ENCODE measurements at places on chromosomes 12 and 14. TPM values are rescaled to one million over a fixed set of nuclear protein-coding genes. Genes with fewer than 3 reads are reported as not detected.
A peak's percentile ranks its signal among the peaks of the same experiment; 100 is the strongest.

DNA sequence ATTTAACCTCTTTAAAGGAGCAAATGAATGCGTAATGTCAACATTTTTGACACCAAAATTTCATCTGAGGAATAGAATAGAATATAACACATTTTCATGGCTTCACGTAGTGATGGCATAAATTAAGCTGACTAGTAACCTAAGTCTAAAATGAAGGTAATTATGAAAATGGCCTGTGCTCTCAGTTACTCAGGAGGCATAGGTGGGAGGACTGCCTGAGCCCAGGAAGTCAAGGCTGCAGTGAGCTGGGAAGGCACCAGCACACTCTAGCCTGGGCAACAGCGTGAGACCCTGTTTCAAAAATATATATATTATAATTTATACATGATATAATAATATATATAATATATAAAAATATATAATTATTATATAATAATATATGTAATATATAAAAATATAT, 383.2 kb upstream of the ATP2B1 start:
- H3K4me3 ChIP-seq: no peak overlapping the region
- H3K36me3 ChIP-seq: no peaks in the 10 kb centered on the region
- H3K4me1 ChIP-seq: peaks cover 15% of the 10 kb centered on the region
- peak overlapping the region; percentile 90 for H3K27ac ChIP-seq

- H3K4me3 ChIP-seq: peak overlapping the region; percentile 29
- H3K4me1 ChIP-seq: peaks cover 46% of the 10 kb centered on the region
- peak; percentile 32 for DNase-seq
- no peaks in the 10 kb centered on the region for H3K27me3 ChIP-seq
- peak overlapping the region; percentile 60 for H3K27ac ChIP-seq
Observed at GRCh38 chr12:128818065-128819022, 5.4 kb downstream of the SLC15A4 start.

DNA sequence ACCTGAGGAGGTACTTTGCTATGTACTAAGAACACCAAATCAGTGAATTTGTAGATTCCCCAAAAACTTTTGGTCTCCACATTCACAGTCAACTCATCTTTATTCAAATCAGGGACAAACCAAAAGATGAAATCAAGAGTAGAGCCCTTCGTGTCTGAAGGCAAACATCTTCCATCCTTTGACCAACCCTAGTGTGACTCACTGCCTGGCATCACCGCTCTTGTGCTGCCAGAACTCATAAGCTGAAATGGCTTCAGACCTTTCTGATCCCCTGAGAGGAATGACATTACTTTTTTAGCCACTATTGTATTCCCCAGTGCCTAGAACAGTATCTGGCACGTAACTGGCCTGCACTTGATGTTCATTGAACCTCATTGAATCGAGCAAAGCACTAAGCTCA, 50.1 kb downstream of the GOLGA5 start:
- DNase-seq: no peak
- H3K27me3 ChIP-seq: no peaks in the 10 kb centered on the region
- no peak overlapping the region for H3K27ac ChIP-seq
- H3K36me3 ChIP-seq: peaks cover 5% of the 10 kb centered on the region

The PHLDA1 gene
- total RNA-seq: 143 TPM

The PIK3C2G gene
- 24.0 TPM for total RNA-seq

GRCh38 chr12:100337299-100337698, 19.6 kb upstream of the SLC17A8 start:
- no peak for DNase-seq
- H3K36me3 ChIP-seq: peaks cover 5% of the 10 kb centered on the region
- no peak overlapping the region for H3K27ac ChIP-seq
- H3K4me3 ChIP-seq: no peak overlapping the region
- no peaks in the 10 kb centered on the region for H3K4me1 ChIP-seq

GRCh38 chr12:47158792-47159191, 79.0 kb upstream of the AMIGO2 start:
- no peaks in the 10 kb centered on the region for H3K36me3 ChIP-seq
- H3K4me3 ChIP-seq: no peak overlapping the region
- H3K27ac ChIP-seq: no peak overlapping the region
- H3K27me3 ChIP-seq: no peaks in the 10 kb centered on the region

The EEF1AKMT3 gene
- 8.4 TPM for total RNA-seq

- H3K36me3 ChIP-seq: peaks cover 18% of the 10 kb centered on the region
- DNase-seq: no peak
- H3K27me3 ChIP-seq: no peaks in the 10 kb centered on the region
- no peak overlapping the region for H3K4me3 ChIP-seq
- H3K4me1 ChIP-seq: no peaks in the 10 kb centered on the region
Observed at GRCh38 chr14:96573473-96574100, 71.4 kb downstream of the PAPOLA start.

DNA sequence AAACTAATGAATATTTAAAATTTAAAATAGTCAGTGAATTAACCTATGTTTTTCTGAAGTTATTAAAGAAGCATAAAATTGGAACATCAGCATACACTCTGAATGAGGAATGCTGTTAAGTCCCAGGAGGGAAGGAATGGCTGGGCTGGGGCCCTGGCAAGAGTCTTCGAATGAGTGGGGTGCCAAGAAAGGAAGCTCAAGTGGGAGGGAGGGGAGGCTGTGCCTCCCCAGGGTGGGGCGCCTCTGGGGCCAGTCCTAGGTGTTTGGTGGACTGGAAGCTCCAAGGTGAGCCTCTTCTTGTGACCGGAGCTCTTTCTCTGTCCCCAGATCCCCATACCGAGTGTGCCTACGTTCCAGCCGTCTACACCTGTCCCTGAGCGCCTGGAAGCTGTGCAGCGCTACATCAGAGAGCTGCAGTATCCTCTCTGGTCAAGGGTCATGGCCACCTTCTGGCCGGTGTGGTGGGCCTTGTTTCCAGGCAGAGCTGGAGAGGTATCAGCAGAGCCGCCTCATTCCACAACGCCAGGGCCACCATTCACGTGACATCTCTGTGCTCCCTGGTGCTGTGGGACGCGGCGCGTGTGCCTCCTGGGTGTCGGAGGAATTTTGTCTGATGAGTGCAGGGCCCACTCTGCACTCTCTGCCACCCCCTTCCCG, 8.5 kb downstream of the VASH1 start:
- H3K4me3 ChIP-seq: no peak overlapping the region
- no peaks in the 10 kb centered on the region for H3K4me1 ChIP-seq
- H3K27me3 ChIP-seq: peaks cover 35% of the 10 kb centered on the region
- no peak overlapping the region for H3K27ac ChIP-seq
- peaks cover under 1% of the 10 kb centered on the region for H3K36me3 ChIP-seq

- H3K27me3 ChIP-seq: no peaks in the 10 kb centered on the region
- H3K4me1 ChIP-seq: peaks cover 9% of the 10 kb centered on the region
- DNase-seq: no peak
- no peak overlapping the region for H3K27ac ChIP-seq
Observed at GRCh38 chr12:10027311-10027710, 3.2 kb upstream of the CLEC9A start.

The RPS26 gene
- 50.7 TPM for total RNA-seq

- peak within 1 kb of the TSS; percentile 76 for H3K4me3 ChIP-seq
- H3K27me3 ChIP-seq: no peaks in the 10 kb centered on the region
- peak within 1 kb of the TSS; percentile 93 for H3K27ac ChIP-seq
- H3K36me3 ChIP-seq: peaks cover 86% of the 10 kb centered on the region
- peaks cover 40% of the 10 kb centered on the region for H3K4me1 ChIP-seq
Observed at GRCh38 chr12:121803861-121804416, at the start of gene SETD1B. Gene SETD1B, plus strand, starts transcription at chr12:121804009. Its CDS starts 729 bp downstream, at chr12:121804738.

GRCh38 chr12:1351926-1352325, 242.5 kb downstream of the FBXL14 start:
- H3K4me1 ChIP-seq: peaks cover 28% of the 10 kb centered on the region
- H3K4me3 ChIP-seq: no peak overlapping the region
- no peak for DNase-seq
- H3K36me3 ChIP-seq: peaks cover 5% of the 10 kb centered on the region
- H3K27ac ChIP-seq: no peak overlapping the region
- H3K27me3 ChIP-seq: no peaks in the 10 kb centered on the region

The CLEC2B gene
- not detected for total RNA-seq

GRCh38 chr12:72313806-72314205, 41.6 kb downstream of the TRHDE start:
- no peaks in the 10 kb centered on the region for H3K36me3 ChIP-seq
- H3K4me3 ChIP-seq: no peak overlapping the region
- H3K27ac ChIP-seq: no peak overlapping the region
- H3K4me1 ChIP-seq: peaks cover 13% of the 10 kb centered on the region
- H3K27me3 ChIP-seq: no peaks in the 10 kb centered on the region
- no peak for DNase-seq

DNA sequence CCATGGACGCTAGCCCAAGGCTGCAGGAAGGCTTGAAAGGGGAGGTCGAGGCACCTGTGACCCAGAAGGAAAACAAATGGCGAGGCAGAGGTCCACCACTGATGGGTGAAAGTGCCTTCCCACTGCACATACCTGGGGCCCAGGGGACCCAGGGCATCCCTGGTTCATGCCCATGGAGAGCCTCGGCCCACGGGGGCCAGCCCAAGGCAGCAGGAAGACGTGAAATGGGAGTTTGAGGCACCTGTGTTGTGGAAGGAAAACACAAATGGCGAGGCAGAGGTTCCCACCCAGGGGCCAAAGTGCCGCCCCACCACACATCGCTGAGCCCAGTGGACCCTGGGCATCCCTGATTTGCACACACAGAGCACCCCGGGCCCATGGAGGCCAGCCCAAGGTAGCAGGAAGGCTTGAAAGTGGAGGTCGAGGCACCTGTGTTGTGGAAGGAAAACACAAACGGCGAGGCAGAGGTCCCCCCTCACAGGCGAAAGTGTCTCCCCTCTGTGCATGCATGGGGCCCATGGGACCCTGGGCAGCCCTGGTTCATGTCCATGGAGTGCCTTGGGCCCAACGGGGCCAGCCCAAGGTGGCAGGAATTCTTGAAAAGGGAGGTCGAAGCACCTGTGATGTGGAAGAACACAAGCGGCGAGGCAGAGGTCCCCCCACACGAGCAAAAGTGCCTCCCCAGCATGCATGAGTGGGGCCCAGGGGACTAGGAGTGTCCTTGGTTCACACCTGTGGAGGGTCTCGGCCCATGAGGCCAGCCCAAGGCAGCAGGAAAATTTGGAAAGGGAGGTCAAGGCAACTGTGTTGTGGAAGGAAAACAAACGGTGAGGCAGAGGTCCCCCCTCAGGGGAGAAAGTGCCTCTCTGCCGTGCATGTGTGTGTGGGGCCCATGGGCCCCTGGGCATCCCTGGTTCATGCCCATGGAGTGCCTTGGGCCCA, 383.3 kb downstream of the ALG10 start:
- H3K27ac ChIP-seq: no peak overlapping the region
- no peak for DNase-seq
- no peaks in the 10 kb centered on the region for H3K4me1 ChIP-seq
- no peaks in the 10 kb centered on the region for H3K27me3 ChIP-seq

DNA sequence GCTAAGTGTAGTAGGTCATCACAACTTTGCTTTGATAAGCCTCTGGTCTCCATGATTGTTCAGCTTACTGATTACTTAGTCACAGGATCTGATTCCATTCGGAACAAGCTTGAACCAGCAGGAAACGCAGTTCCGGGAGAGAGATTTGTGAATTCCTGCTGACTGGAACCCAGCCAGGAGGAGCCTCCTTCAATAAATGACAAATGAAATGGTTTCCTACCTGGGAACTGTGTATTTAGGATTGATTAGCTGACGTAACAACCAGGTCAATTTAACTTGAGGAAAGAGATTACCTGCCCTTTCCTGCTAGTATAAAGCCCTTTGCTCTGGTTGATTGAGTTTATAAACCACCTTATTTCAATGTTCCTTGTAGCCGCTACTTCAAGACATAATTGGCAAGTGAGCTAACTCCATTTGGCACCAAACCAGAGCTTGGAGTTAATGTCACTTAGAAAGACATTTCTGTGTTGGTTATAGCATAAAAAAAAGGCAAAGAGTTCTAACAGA, 35.1 kb upstream of the KCNH3 start:
- no peaks in the 10 kb centered on the region for H3K27me3 ChIP-seq
- H3K27ac ChIP-seq: peak overlapping the region; percentile 85
- peak overlapping the region; percentile 29 for H3K4me3 ChIP-seq

GRCh38 chr14:65433157-65433556, 20.6 kb downstream of the FUT8 start:
- no peaks in the 10 kb centered on the region for H3K27me3 ChIP-seq
- H3K4me3 ChIP-seq: no peak overlapping the region
- DNase-seq: no peak
- peak overlapping the region; percentile 22 for H3K27ac ChIP-seq
- peaks cover 13% of the 10 kb centered on the region for H3K36me3 ChIP-seq
- peaks cover 58% of the 10 kb centered on the region for H3K4me1 ChIP-seq

DNA sequence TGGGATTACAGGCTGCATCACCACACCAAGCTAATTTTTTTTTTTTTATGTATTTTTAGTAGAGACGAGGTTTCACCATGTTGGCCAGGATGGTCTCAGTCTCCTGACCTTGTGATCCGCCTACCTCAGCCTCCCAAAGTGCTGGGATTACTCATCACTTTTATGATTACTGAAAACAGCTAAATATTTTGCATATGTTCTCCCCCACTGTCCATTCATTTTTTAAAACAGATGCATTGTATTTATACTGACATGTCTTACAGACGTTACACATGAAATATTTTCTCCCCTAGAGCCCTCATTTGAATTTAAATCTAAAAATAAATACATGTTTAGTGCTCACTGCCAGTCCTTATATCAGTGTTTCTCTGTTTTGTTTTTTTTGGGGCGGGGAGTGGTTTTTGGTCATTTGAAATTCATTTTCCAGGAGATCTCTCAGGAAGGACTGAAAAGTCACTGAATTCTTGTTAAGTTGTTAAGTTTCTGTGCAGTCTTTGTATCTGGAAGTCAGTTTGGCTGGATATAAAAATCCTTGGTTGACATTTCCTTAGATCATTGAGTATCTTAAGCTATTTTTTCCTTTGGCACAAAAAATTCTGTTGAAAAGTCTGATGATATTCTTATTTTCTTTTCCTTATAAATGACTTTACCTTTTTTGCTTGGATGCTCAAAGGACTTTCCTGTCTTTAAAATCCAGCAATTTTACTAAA, 9.4 kb downstream of the FBXO21 start:
- no peaks in the 10 kb centered on the region for H3K4me1 ChIP-seq
- no peak overlapping the region for H3K27ac ChIP-seq
- no peak overlapping the region for H3K4me3 ChIP-seq

DNA sequence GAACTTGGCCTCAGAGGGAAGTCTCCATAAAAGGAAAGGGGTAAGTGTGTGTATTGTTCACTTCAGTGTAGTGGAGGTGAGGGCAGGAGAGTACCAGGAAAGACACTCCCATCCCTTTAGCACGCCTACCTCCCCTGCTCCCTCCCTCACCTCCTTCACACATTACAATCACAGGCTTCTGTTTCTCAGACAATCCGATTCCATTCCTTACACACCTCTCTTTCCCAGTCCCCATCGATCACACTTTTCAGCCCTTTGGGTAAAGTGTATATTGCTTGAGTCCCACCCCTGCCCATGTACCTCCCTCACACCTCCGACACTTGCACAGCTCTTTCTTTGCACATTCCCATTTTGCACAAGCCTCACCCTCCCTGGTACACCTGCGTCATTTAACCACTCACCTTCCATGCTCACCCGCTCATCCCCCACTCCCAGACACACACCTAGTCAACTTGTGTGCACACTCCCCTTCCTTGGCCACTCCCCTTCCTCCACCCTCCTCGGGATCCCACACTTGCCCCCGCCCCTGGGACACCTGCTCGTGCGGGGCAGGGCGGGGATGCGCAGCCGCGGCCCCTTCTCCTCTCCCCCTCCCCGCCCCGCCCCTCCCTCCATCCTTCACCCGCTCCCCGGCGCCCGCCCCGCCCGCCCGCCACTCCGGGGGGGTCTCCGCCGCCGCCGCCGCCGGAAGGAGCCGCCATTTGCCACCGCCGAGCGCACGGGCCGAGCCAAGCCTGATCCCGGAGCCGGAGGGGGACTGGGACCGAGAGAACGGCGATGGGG, at the start of gene MARCHF9:
Gene MARCHF9, plus strand, starts transcription at position 693 of the 783 bp plus-strand sequence. CDS start 426 bp downstream, outside the sequence.
- peak within 1 kb of the TSS; percentile 67 for H3K4me3 ChIP-seq
- peaks cover 48% of the 10 kb centered on the region for H3K4me1 ChIP-seq
- peak; percentile 93 for DNase-seq
- peaks cover 64% of the 10 kb centered on the region for H3K36me3 ChIP-seq
- peak within 1 kb of the TSS; percentile 82 for H3K27ac ChIP-seq
- H3K27me3 ChIP-seq: no peaks in the 10 kb centered on the region

Data from Calu3 (cell line).